ENCODE measurements at places on chromosomes 16 and 17.

- no peak for DNase-seq
Observed at GRCh38 chr16:11456741-11457140, 111.5 kb downstream of the RMI2 start.

DNA sequence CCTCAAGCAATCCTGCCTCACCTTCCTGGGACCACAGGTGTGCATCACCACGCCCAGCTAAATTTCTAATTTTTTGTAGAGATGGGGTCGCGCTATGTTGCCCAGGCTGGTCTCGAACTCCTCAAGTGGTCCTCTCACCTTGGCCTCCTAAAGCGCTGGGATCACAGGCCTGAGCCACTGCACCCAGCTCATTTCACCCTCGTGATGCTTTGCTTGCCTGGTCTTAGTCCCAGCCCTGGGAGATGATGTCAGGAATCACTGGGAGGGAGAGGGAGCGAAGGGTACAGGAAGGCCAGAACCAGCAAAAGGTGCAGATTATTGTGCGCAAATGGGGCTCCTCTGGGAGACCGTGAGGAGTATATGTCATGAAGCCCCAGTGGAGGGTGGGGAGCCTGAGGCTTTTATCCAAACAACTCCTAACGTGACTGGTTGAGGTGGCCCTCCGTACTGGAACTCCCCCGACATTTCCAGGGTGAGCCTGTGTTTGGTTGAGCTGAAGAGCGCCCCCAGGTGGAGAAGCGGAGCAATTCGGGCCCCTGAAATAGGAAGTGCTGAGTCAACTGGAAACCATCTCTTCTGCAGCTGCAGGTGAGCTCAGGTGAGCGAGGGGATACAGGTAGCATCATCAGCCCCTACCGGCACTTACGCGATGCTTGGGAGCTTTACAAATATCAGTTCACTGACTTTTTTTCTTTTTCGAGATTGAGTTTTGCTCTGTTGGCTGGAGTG lies 41.2 kb upstream of the HAPSTR1 start:
- peak; percentile 13 for DNase-seq

GRCh38 chr17:31663576-31663975 lies 195.5 kb downstream of the COPRS start:
- DNase-seq: no peak

DNA sequence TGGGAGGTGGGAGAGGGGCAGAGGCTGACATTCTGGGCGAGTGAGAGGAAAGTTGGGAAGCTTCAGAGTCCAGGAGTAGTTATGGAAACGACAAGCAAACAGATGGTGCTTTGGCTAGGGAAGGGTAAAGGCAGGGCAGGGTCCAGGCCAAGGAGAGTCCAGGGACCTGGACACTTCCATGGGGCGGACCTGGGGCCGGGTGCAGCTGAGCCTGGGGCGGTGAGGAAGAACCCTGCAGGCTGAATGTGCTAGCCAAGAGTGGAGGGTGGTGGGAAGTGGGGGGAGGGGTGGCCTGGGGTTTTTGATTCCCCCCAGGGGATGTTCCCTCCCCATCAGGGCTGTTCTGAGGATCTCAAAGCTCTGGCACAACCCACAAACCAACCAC lies 2.6 kb downstream of the PPP1R9B start:
- no peak for DNase-seq

GRCh38 chr16:57732037-57732436 lies 3.5 kb upstream of the KATNB1 start:
- no peak for DNase-seq

DNA sequence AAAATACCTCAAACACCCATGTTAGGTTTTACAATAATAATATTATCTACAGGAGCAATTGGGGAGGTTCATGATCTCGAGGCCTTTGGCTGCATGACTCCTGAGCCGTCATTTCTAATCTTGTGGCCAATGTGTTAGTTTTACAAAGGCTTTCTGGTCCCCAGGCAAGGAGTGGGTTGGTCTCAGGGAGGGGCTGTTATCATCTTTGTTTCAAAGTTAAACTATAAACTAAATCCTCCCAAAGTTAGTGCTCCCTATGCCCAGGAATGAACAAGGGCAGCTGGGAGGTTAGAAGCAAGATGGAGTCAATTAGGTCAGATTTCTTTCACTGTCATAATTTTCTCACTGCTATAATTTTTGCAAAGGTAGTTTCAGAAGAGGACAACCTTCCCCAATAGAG lies 9.1 kb upstream of the CCL5 start:
- DNase-seq: no peak

DNA sequence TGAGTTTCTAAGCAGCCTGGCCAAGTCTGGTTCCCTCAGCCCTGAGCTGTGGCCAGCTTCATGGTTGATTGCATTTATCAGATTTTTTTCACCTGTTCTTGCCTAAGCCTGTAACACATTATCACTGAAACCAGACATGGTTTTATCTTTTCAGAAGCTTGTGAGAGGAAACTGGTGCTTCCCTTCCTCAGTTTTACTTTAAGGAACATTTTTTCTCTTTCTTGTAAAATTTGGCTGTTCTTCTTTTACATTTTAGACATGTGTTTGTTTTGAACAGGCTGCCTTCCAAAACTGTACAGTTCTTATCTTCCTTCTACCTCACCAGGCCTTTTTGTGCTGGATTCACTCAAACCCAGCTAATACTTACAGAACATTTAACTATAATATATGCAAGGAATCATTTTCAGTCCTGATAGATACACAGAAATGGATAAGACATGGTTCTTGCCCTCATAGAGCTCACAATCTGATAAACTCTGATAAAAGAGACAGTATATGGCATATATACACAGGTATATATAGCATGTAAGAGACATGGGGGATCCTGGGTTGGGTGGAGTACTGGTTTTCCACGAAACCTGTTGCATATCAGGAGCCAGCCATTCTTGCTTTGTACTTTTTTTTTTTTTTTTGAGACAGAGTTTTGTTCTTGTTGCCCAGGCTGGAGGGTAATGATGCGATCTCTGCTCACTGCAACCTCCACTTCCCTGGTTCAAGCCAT lies 44.5 kb downstream of the ZNRF1 start:
- no peak for DNase-seq

DNA sequence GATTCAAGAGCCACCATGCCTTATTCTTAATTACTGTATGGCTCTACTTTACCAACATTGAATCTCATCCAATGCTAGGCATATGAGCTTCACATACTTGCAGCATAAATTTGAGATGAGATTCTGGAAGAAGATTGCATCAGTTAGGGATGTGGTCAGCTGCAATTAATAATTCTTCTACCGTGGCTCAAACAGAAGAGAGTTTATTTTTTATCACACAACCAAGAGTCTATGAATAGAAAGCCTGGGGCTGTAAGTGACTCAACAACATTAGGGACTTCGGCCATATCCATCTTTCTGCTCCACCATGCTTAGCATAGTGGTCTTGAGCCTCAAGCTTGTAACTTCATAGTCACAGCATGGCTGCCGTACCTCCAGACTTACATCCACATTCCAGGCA lies 179.4 kb upstream of the IRX6 start:
- no peak for DNase-seq

GRCh38 chr16:79962962-79963361 lies 362.4 kb upstream of the MAF start:
- no peak for DNase-seq

GRCh38 chr17:17551361-17551760 lies 40.1 kb downstream of the PEMT start:
- no peak for DNase-seq

- DNase-seq: no peak
Observed at GRCh38 chr16:47644661-47645060, 183.5 kb downstream of the PHKB start.

- DNase-seq: no peak
Observed at GRCh38 chr16:67112591-67113399, 3.1 kb downstream of the PHAF1 start.

DNA sequence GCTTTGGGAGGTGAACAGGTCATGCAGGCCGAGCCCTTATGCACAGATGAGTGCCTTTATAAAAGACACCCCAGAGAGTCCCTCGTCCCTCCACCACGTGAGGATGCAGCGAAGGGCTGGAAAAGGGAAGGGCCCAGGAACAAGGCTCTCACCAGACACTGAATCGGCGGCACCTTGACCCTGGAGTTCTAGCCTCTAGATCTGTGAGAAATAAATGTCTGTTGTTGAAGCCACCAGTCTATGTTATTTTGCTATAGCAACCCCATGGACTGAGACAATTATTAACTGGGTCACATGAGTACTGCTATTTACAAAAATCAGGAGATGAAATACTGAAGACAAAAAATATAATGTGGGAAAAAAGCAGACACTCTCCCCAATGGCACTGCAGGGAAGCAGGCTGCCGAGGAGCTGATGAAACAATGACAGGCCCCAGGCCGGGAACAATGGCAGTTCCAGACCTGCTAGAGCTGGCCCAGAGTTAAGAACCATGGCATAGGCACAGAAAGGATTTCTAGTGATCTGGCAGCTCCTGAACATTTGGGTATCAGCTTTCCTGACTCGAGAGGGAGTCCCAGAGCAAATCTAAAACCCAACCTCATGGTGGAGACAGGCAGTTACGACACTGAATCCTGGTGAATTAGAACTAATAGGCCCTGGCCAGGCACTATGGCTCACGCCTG lies 17.8 kb upstream of the GGA2 start:
- DNase-seq: no peak

Data from activated CD4-positive, alpha-beta T cell treated with anti-CD3 and anti-CD28 coated beads for 24 hours (primary cell).